Stimulated activated CD8-positive, alpha-beta memory T cell treated with anti-CD3 and anti-CD28 coated beads, Interleukin-12 subunit alpha, Interleukin-12 subunit beta, amount 100 ng/mL, for 1 hour (primary cell): ENCODE measurements at places on chromosomes 3 and 15.
A peak's percentile ranks its signal among the peaks of the same experiment; 100 is the strongest.

GRCh38 chr3:5510300-5510699 is 322.8 kb downstream of the EDEM1 start:
- no peak for DNase-seq

GRCh38 chr3:194688200-194688740 is 2.6 kb downstream of the FAM43A start:
- DNase-seq = no peak

- DNase-seq = no peak
These were observed 38.8 kb downstream of the PYGO1 start for GRCh38 chr15:55549305-55549704.

DNA sequence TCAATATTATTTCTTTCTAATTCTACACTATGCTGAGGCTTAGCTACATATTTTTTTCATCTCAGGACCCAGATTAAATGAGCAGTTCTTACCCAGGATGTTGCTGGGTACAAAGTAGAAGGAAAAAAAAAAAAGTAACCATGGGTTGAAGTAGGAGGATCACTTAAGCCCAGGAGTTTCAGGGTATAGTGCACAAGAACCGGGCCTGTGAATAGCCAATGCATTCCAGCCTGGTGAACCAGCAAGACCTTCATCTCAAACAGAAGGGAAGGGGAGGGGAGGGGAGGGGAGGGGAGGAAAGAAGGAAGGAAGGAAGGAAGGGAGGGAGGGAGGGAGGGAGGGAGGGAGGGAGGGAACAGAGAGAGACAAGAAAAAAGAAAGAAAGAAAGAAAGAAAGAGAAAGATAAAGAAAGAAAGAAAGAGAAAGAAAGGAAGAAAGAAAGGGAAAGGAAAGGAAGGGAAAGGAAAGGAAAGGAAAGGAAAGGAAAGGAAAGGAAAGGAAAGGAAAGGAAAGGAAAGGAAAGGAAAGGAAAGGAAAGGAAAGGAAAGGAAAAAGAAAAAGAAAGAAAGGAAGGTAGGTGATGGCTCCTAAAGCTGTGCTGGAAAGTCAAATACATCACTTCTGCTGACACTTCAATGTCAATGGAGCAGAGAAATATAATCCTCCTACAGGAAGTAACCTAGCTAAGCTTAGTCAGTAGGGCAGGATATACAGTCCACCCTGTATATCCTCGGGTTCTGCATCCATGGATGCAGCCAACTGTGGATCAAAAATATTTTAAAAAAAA is 206.8 kb upstream of the TGFBR2 start:
- DNase-seq = no peak

GRCh38 chr3:68123231-68123630 is 468.8 kb upstream of the SUCLG2 start:
- DNase-seq = no peak

GRCh38 chr3:96007650-96008195 is 806.7 kb upstream of the EPHA6 start:
- DNase-seq = no peak

- no peak for DNase-seq
These were observed 3.4 kb upstream of the MITF start for GRCh38 chr3:69735893-69736292.

GRCh38 chr3:34016925-34017587 is 218.6 kb downstream of the PDCD6IP start:
- peak; percentile 21 for DNase-seq

GRCh38 chr3:129304962-129305222 is 26.2 kb downstream of the HMCES start:
- DNase-seq = no peak

DNA sequence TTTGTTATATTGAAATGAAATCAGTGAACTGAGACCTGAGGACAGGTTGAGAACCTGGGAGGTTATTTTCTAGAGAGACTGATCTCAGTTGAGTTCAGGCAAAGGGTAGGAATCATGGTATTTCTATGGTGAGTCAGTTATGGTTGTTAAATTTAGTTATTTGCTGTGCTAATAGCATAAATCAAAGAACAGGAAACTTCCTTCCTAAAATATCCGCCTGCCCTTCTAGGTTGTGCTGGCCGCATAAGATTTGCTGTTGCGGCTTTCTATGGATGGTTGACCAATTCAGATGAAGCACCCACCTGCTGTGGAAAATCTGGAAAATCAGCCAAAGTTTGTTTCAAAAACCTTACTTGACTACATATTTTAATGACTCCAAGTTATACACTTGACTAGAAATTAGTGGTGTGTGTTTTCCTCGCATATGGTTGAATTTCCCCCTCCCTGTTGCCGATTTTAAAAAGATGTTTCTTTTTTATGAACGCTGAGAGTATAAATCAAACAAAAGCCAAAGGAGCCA is 52.6 kb downstream of the PLCL2 start:
- DNase-seq = no peak

- DNase-seq = no peak
These were observed 394.1 kb downstream of the OCA2 start for GRCh38 chr15:27705056-27705455.

- DNase-seq = no peak
These were observed 146.2 kb upstream of the ZBTB20 start for GRCh38 chr3:115293321-115293720.

DNA sequence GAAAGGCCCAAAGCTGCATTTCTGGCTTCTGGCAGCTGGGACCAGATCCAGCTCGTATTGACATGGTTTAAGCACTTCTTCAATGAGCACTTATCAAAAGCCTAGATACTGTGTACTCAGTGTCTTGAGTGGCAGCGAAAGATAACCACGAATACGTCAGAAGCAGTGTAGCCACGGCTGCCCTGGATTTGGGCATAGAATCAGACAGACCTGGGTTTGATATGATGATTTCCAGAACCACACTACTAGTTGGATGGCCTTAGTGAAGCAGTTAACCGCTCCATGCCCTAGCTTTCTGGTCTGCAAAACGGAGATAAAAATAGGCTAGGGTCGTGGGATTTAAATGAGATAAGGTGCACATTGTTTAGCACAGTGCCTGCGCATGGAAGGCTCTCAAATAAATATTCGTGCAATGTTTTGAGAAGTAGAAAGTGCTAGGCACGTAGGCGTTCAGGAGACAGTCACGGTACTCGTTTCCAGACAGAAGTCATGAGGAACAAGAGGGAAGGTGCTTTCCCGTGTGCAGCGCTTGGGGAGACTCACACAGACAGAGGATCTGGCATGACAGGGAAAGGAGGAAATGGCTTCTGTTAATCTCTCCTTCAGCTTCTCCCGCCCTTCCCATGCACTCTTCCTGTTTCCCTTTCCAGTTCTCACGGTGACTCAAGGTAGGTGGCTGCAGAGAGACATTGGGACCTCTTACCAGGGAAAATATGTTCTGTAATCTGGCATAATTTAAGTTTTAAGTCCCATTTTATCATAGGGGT is 70.3 kb downstream of the CCNL1 start:
- peak; percentile 8 for DNase-seq

- no peak for DNase-seq
These were observed 128.3 kb downstream of the TMCO5A start for GRCh38 chr15:38062696-38063095.

- DNase-seq = no peak
These were observed 125.4 kb downstream of the TP63 start for GRCh38 chr3:189756582-189757078.

GRCh38 chr15:68207176-68207935 is 2.2 kb upstream of the CALML4 start:
- DNase-seq = no peak

- no peak for DNase-seq
These were observed 142.4 kb downstream of the P2RY1 start for GRCh38 chr3:152977366-152977765.

DNA sequence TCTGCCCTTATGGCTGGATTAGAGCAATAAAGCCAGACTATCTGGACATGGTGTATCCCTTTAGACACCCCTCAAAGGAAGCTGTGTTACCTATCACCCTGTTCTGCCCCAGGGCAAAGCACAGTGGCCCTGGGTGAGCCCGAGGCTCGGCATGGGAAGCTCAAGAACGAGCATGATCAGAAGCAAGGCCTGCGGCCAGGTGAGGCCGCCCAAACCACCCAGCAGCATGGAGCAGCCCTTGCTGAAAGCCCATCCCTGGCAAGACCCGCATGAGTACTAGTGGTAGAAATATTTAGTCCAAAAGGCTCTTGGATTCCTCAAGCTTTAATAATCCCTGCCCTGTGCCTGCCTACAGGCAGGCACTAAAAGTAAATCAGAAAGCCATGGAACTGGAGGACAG is 261.1 kb downstream of the MEX3B start:
- DNase-seq = no peak

GRCh38 chr15:36347272-36347858 is 232.1 kb upstream of the CDIN1 start:
- DNase-seq = no peak

DNA sequence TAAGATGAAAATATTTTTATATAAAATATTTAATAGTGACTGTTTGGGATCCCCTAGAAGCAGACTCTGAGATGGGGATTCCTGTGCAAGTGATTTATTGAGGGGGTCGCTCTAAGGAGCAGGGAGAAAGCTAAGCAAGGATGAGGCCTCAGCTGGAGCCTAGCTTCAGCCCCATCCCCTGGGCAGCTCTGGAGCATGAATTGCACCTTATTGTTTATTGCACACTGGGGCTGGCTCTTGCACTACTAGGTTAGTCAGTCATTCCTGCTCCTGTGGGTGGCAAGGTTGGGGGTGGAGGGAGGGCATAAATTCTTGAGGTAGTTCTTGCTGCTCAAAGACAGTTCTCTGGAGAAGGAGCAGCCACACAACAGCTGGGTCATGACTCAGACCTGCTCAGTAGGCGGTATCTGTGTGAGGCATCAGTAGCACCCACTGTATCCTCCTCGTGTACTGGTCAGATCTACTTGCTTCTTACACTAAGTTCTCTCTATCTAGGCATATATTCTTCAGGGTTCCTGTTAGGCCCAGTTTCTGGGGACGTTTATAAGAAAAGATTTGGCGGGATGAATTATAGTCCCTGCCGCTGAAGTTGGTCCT is 27.2 kb upstream of the TNFSF10 start:
- DNase-seq = peak; percentile 27

GRCh38 chr15:40949756-40950207 is 3.5 kb upstream of the CHAC1 start:
- DNase-seq = no peak

DNA sequence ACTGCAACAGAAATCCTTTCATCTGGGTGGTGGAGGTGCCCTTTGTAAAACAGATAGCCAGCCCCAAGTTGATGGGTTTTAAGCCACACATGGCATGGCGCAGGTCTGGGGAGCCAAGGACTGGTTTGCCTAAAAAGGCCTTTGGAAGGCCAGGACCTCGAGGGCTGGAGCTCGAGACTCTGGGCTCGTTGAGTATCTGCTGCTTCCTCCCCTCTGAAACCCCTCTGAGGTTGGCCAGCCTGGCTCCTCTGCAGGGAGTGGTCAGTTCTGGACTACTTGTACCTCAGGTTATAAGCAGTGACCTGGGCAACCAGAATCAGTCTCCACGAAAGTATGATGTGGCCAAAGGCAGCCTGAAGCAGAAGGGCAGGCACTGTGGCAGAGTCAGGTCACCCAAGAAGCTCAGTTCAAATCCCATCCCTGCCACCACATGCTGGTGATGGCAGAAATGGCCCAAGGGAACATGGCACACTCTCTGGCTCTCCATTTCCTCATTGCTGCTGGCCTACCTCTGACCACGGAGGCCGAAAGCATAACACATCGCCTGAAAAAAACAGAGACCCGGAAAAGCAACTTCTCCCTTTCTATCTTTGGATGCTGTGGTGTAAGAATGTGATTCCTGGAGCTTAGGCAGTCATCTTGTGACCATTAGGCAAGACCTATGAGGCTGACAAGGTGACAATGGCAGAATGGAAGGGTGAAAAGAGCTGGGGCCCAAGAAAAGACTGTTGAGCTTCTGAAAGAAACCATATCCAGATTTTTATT is 51.2 kb downstream of the WNT7A start:
- no peak for DNase-seq

DNA sequence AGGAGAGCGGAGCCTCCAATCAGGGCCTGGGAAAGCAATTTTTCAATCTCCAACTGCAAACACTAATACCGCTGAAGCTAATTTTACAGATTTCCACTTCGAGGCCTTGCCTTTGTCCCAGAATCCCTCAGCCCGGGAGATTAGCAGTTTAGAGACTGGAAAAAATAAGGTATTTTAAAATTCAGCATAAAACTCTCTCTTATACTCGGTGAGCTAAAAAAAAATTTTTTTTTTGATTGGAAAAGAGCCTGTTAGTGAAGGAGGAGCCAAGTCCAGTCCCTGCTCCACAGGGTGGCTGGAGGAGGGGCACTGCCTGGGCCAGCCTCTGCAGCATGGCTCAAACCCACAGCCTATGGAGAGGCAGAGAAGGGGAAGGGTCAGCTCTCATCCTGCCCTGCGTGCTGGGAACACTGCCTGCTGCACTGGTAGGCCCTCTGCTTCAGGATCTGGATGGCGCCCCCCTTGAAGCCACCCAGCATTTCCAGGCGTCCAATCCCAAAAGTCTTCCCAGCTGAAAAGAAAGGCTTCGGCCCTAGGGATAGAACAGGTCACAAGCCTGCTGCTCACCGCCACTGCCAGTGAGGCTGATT is 48.9 kb downstream of the CACNA2D2 start:
- DNase-seq = no peak

GRCh38 chr15:74318376-74319137 is 48.9 kb downstream of the CYP11A1 start:
- DNase-seq = no peak

DNA sequence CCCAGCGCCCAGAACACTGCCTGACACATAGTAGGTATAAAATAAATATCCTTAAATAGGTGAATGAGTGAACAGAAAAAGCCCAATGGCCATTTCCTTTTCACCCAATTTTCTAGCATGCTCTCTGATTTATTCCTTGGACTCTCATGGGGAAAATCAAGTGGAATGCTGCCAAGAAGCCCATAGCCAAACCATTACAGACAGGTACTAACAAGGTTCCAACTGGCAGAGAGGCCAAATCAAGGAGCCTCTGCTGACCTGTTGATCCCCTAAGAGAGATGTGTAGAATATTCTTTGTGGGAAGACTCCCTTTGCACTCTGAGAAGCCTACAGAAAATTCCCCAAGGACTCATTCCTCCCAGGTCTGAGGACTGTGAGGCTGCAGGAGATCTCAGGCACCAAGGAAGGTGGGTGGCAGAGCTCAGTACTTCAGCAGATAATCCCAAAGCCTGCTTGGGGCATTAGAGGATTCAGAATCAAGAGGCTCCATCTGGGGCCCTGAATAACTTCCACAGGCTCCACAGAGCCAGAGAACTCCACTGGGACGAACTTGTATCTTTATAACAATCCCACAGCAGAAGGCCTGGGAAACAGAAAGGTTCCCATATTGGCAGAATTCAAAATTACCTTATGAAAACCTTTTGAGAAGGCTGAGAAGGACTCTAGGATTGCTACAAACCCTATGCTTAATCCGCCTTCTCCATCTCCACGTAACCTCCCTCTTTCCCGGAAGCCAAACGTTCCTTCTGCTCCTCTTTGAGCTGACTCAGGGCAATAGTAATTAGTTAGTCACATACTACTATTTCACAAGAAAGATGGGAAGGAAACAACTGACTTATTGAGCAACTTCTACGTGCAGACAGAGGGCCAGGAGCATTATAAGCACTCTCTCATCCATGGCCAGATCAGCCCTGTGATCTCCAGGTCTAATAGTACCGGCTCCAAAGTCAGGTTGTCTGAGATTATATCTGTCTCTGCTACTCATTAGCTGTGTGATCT is 34.5 kb downstream of the PRICKLE2 start:
- DNase-seq = no peak

GRCh38 chr3:55329849-55330248 is 157.3 kb downstream of the WNT5A start:
- no peak for DNase-seq

- DNase-seq = no peak
These were observed 68.4 kb downstream of the IGF2BP2 start for GRCh38 chr3:185756477-185756876.

GRCh38 chr3:114725966-114726365 is 421.1 kb downstream of the ZBTB20 start:
- no peak for DNase-seq
